ENCODE measurements at places on chromosomes 2 and 18.

GRCh38 chr18:56575819-56576663 lies 62.4 kb downstream of the TXNL1 start:
- DNase-seq: no peak

- DNase-seq: no peak
Measured at GRCh38 chr2:96747061-96747617, 7.3 kb upstream of the LMAN2L start.

- no peak for DNase-seq
Measured at GRCh38 chr2:24209389-24210105, 34.7 kb downstream of the FAM228A start.

GRCh38 chr2:60296219-60296955 lies 257.1 kb downstream of the BCL11A start:
- no peak for DNase-seq

GRCh38 chr18:26181343-26181826 lies 44.9 kb upstream of the TAF4B start:
- DNase-seq: no peak

DNA sequence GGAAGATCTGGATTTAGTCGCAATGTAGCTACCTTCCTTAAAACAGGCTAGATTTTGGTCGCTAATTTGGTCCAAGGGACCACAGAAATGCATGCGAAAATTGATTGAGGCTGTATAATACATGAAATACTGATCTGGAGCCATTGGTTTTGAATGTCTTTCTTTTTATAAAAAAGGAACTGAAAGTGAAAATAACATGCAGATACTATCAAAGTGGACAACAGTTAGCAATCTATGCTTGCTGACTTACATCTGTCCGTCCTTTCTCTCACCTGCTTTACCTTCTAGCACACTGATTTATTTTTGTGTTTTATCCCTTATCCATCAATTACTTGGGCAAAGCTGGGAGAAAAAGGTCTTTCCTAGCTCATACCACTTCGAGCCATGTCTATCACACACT lies 1459.8 kb upstream of the ACVR2A start:
- no peak for DNase-seq

- no peak for DNase-seq
Measured at GRCh38 chr2:74835831-74836674, 2.1 kb downstream of the HK2 start.

- no peak for DNase-seq
Measured at GRCh38 chr2:16821692-16822091, 156.1 kb upstream of the CYRIA start.

GRCh38 chr2:119756837-119757236 lies 2.9 kb upstream of the PTPN4 start:
- no peak for DNase-seq

GRCh38 chr2:112046231-112046630 lies 8.8 kb upstream of the TMEM87B start:
- DNase-seq: no peak

GRCh38 chr2:129189617-129190319 lies 789.7 kb upstream of the RAB6C start:
- no peak for DNase-seq

- no peak for DNase-seq
Measured at GRCh38 chr18:62981566-62981965, 266.2 kb downstream of the PHLPP1 start.

- DNase-seq: no peak
Measured at GRCh38 chr2:74391209-74391579, 11.1 kb upstream of the DCTN1 start.

DNA sequence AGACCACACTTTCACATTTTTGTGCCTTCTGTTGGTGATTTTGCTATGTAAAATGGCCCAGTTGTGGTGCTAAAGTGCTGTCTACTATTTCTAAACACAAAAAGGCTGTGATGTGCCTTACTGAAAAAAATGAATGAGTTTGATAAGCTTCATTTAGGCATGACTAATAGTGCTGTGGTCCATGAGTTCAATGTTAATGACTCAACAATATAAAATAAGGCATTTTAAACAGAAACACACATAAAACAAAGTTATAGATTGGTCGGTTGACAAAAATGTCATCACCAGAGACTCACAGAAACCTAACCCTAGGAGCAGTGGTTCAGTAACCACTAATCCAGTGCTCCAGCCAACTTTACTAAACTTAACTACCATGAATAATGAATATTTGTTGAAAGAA lies 160.0 kb downstream of the DNAH6 start:
- no peak for DNase-seq

DNA sequence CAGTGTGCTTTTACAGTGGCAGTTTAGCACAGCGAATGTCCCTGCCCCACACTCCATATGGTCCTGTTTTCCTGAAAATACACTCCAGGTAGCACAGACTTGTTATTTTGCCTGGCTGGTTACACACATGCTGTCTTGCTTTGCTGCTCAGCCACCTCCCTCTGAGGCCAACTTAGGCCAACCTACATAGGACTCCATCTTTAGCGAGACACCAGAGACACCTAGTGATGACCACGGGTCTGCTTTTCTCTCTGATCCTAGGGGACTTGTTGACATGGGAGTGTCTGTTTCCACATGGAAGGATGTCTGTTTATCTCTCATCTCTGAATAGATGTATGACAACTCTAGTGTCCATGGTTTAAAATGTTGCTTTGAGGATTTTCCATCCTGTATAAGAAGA lies 43.3 kb downstream of the PLEKHB2 start:
- DNase-seq: no peak

GRCh38 chr2:64643838-64644457 lies 9.8 kb downstream of the SERTAD2 start:
- no peak for DNase-seq

GRCh38 chr2:78093436-78093835 lies 571.3 kb upstream of the LRRTM4 start:
- DNase-seq: no peak

GRCh38 chr2:8506746-8507145 lies 175.1 kb upstream of the ID2 start:
- DNase-seq: no peak

- DNase-seq: no peak
Measured at GRCh38 chr18:21386523-21387240, 144.7 kb downstream of the GREB1L start.

DNA sequence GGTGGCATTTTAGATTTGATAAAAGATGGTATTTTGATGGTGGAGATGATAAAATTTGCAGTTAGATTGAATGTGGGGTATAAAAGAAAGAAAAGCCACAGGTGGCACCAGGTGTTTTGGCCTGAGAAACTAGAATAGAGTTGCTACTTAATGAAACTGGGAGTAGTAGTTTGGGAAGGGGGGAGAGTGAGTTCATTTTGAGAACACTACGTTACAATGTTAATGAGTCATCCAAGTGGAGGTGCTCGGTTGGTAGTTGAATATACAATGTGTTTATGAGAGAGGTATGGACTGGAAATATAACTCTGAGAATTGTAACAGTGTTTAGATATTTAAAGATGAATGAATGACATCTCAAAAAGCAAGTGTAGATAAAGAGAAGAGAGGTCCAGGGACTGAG lies 26.4 kb downstream of the EPG5 start:
- no peak for DNase-seq

DNA sequence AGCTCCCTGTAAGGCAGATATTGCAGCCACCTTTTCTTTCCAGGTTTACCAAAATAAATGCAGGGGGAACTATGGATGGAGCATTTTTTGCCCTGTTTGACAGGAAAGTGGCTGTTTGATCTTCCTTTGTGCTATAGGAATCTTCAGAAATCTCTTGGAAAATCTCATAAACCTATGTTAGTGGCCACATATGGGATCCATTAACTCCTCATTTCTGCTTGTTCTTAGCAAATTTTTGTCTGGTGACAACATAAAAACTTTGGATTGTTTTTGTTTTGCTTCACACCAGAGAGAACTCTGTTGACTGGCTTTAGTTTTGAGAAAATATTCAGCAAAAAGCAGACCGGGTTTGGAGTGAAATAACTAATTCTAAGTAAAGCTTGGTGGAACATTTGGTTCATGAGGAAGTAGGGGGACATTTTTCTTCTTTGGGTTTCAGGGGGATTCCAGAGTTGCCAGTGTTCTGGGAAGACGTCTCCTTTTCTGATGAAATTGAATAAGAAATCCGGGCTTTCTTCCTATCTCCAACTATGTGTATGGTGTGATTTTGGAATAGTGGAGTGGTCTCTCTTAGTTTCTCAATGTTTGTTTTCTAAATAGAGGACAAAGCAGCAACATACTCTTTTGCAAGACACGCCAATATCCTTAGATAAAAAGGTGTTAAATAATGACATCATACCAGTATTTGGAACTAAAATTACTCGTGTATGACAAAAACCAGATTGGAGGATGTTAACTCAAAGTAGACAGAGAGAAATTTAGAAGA lies 174.4 kb downstream of the ICOS start:
- DNase-seq: no peak

DNA sequence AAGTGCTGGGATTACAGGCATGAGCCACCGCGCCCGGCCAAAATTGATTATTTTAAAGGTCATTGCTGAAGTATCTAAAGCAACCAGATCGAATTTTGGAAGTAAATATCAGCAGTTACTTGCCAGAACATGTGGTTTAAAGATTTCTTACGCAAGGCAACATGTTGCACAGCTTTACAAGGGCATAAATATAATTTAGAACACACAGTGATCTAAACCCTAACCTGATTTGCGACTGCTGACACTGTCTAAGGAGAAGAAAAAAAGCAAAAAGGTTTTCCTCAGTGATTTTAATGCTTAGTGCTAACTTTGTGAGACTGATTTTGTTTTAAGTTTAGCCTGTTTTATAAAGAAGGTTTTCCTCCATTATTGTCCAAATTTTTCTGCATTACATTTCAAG lies 569.9 kb upstream of the LINC00305 start:
- no peak for DNase-seq

DNA sequence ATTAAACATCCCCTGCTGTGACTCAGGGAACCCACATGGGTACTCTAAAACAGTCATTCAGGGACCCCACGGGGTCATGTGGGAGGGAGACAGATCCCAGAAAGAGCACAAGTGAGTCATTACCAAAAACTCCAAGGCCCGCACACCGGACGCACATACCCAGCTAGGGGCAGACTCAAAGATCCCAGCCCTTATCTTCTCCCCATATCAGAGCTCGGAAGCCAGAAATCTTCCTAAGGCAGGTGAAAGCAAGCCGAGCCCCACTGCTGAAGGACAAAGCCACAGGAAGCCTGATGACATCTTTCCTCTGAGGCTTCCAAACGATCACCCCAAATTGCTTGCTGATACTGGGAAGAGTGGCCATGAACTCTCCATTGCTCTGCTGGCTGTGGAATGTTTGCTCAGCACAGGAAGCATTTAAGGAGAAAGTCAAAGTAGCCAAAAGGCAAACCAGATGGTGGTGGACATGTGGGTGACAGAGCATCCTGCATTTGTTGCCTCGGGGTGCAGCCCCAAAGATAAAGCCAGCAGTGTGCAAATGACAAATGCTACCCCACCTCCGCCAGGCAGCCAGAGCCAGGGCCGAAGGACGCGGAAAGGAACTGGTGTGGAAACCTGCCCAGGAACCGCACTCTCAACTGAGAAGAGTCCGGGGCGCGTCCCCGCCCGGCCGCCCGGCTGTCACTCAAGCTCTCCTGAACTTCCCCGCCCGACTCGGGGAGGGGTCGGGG lies 784 bp downstream of the ACTR1B start:
- peak; percentile 43 for DNase-seq

DNA sequence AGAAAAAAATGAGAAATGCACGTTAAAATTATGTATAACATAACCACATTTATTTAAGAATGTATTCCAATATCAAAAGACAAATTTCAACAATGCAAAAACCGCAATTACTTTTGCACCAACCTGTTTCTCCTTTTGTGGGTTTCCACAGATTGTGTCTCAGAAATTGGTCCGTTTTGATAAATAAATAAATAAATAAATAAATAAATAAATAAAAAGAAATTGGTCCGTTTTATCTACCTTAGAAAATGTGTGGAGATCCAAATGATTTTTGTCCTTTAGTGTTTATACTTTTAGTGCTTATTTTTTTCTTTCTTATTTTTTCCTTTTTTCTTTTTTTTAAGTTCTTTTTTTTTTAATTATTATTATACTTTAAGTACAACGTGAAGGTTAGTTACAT lies 1682.2 kb upstream of the TMEFF2 start:
- DNase-seq: no peak

- no peak for DNase-seq
Measured at GRCh38 chr2:205590759-205591158, 91.5 kb upstream of the NRP2 start.

DNA sequence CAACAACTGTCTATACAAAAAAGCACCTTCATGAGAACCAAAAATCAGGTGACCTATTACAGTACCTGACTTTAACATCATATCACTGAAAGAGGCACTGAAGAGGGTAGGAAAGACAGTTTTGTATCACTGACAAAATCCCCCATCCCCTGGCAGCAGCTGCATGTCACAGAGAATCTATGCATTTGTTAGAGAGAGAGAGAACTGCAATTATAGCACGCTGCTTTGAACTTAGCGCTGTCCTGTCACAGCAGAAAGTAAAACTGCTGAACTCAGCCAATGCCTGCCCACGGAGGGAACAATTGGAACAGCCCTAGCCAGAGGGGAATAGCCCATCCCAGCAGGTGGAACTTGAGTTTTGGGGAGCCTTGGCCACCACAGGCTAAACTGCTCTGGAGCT lies 75.1 kb upstream of the NOL4 start:
- DNase-seq: no peak

GRCh38 chr2:198917926-198918720 lies 539.6 kb downstream of the SATB2 start:
- DNase-seq: no peak

DNA sequence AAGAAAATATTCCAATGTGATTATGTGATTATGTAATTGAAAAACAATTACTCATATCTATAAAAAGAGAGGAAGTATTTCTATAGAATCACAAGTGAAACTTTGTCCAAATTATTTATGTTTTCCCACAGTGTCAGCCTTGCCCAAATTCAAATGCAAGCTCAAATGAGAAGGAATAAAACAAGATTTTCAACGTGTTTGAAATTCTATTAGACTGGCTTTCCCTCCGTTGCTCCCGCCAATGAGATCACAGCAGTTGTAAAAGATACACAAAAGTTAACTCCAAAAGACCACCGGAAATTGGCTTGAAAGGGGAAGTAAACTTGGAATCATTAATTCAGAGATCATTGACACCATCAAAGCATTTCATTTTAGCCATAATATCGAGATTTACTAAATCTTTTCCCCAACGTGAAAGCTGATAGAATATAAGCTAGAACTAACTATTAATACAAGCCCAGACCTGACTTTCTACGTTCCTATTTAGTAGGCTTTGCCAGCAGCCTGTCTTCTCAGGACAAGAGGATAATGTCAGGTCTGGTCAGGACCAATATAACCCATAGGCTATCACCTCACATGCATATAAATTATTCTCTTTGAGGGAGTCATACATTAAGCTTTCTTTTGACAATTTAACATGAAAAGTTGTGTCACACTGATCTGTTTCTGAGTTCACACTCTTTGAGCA lies 222.6 kb upstream of the CHAC2 start:
- DNase-seq: no peak

GRCh38 chr2:33496150-33496549 lies 19.7 kb downstream of the RASGRP3 start:
- DNase-seq: no peak

DNA sequence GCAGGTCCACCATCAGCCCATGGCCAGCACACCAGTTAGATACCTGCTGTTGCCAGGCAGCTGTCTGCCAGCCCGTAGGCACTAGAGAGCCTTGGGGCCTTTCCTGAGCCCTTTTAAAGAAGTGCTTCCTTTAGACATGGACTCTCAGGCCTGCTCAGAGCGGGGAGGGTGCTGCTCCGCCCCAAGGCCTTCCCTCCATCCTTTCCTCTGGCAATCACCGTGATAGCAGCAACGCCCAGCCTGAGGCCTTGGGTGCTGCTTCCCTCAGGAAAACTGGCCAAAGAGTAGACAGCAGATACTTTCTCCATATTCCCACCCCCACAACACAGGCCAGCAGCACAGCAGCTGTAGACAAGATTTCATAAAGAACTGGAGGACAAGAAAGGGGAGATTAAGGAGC lies 22.3 kb upstream of the C1QL2 start:
- no peak for DNase-seq

Measured in activated naive CD4-positive, alpha-beta T cell (primary cell).